CD4-positive, alpha-beta T cell treated with Interleukin-2 at 100 ng/mL for 4 hours (primary cell): ENCODE measurements at places on chromosomes 2 and 18.
A peak's percentile ranks its signal among the peaks of the same experiment; 100 is the strongest.

DNA sequence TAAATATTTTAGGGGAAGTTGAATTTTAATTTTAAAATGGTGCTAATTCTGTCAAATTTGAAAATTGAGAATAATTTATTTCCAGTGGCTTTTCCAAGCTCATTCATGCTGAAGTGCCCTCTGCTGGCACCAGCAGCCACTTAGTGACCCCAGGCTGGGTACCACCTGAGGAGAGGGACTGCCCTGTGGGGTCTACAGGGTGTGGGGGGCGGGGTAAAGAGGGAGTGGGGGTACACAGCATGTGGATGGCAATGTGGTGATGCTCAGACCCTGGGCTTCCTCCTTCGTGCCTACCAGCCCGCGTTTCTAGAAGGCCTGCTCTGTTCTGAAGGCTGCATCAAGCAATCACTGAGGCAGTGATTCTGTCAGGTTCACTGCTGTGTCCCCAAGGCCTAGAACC is 45.1 kb upstream of the SCLY start:
- no peak for DNase-seq

DNA sequence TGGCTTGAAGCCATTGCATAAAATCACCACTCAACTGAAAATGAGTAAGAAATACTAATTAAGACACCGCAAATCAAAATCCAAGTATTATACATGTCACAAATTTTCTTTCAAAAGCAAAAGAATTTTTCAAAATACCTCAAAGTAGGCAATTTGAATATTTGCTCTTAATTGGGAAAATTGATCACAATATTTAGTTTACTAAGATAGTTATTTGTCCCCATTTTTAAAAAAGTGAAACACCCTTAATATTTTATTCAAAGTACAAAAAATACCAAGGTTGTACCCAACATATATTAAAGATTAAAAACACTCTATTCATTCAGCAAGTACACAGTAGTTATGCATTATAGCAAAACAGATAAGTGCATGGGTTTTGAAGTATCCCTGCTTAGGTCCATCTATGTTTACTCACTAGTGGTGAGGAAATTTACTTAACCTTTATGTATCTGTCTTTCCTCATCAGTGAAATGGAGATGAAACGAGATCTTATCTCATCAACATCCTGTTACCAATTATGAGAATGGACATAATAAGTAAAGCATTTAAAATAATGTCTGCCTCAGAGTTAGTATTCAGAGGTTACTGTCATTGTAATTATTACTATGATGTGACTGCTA is 35.1 kb downstream of the VPS54 start:
- DNase-seq = no peak

GRCh38 chr2:162560291-162560690 is 216.4 kb downstream of the GCA start:
- DNase-seq = no peak

GRCh38 chr2:11404376-11405073 is 60.1 kb upstream of the ROCK2 start:
- no peak for DNase-seq

- DNase-seq = no peak
Observed at GRCh38 chr2:134402410-134402809, 148.5 kb downstream of the MGAT5 start.

GRCh38 chr2:905091-905832 is 45.4 kb upstream of the SNTG2 start:
- DNase-seq = no peak

- DNase-seq = no peak
Observed at GRCh38 chr2:33526132-33526531, 49.7 kb downstream of the RASGRP3 start.

DNA sequence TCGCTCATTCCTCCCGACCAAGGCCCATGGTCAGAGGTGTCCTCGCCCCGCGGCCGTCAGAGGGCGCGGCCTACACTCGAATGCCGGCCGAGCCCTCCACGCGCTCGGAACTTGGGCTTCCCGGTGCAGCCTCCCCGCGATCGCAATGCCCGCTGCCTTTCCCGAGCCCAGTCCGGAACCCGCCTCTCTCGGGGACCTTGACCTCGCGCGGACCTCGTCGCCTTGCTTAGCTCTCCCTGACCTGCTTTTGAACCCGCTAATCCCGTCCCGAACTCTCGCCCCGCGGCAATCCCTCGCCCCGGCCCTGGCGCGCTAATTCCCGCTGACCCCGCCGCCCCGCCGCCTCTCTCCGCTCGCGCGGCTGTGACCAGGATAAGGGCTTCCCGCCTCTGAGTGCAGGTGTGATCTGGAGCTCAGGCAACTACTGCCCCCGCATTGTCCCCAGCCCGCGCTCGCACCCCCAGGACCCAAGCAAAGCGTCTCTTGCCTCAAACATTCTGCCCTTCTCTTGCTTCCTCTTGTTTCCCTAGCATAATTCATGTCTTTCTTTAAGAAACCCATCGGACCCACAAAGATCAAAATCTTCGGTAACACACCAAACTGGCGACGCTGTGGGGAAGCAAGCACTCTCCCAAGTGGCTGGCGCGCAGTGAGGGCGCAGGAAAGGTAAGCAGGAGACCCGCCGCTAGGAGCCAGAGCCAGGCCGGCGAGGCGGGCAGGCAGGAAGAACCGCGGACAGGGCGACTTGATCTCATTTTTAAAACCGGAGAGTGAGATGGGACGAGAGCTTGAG is 46.6 kb upstream of the ATP6V1B1 start:
- no peak for DNase-seq

GRCh38 chr2:74267068-74267467 is 68.7 kb downstream of the MTHFD2 start:
- peak; percentile 83 for DNase-seq

DNA sequence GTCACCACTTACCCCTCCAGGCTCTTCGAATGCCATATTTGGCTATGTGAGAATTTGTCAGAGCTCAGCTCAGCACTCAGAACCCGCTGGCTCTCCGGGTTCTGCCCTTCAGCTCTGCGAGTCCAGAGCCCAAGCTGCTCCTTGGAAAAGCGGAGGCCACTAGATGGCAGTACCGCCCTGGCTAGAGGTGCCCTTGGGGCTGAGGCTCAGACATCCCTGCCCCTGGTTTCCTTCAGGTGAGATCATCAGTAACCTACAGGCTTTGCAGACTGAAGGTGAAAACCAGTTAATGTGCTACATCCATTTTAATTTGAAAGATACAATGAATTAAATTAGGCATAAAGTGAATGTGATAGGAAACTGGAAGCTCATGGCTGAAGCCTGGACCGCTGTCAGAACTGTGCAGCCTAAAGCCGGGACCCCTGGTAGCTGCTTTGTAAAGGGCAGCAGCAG is 285.6 kb downstream of the AGAP1 start:
- DNase-seq = peak; percentile 45

DNA sequence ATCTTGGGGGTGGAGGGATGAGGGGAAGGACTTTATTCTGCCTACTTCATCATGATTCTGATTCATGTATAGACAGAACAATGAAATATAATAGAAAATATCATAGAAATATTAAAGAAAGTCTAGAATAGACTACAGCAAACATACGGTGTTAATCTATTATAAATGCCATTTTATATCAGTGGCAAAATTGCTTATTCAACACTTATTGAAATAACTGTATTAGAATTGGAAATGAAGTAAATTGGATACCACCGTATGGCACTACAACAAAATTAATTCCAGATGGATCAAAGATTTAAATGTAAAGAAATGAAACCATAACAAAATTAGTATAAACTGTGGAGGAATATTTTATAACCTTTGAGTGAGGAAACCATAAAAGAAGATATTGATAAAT is 213.3 kb upstream of the CTAGE1 start:
- DNase-seq = no peak

GRCh38 chr18:46096651-46097300 is 1.3 kb downstream of the ATP5F1A start:
- no peak for DNase-seq
